ENCODE measurements at places on chromosomes 5 and 9. TPM values are rescaled to one million over a fixed set of nuclear protein-coding genes. Genes with fewer than 3 reads are reported as not detected.

DNA sequence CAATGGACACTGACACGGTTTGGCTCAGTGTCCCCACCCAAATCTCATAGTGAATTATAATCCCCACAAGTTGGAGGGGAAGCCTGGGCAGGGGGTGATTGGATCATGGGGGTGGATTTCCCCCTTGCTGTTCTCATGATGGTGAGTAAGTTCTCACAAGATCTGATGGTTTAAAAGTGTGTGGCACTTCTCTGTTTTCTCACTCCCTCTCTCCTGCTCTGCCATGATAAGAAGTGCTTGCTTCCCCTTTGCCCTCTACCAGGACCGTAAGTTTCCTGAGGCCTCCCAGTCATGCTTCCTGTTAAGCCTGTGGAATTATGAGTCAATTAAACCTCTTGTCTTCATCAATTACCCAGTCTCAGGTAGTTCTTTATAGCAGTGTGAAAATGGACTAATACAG lies 115.8 kb upstream of the KIF2A start:
- DNase-seq, result no peak

TRIM7 gene
- 0.83 TPM for total RNA-seq

DNA sequence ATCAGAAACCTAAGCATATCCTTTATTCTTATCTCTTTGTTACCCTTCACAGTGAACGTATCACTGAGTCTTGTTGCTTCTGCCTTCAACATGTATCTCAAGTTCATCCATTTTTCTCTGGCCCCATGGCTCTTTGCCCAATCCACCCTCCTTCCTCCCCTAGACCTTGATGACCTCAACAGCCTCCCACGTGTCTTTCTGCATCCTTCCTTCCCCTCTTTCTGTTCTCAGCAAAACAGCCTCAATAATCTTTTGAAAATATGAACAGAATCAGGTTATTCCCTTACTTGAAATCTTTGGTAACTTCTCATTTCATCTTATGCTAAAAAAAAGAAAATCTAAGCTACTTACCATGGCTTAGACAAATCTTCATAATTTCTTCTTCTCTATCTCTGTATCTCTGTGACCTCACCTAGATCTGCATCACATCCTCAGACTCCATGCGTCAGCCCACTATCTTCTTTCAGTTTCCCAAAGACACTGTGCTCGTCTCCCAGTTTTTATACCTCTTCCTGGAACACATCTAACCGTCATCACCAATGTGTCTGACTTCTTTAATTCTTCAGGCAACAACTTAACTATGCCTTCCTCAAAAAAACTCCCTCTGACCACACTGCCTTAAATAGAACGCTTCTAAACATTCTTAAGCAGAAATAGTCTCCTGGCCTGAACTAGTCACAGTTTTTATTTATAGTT lies 208.0 kb downstream of the PARP8 start:
- DNase-seq, result no peak

DNA sequence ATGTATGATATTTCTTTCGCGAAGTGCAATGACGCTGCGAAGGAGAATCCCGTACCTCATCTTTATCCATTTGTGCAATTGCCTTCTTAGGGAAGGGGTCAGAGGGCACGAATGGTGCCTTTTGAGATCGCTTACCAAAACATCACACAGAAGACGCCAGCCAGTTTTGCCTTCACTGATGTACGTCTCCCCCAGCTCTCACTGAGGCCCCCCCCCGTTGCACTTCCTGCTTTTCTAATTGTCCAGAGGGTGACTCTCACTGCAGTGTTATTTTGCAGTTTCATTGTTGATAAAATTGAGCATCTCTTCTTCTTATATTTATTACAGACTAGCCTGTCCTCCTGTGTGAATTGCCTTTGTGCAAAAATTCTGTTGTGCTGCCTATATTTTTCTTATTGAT lies 39.0 kb upstream of the CACNA1B start:
- DNase-seq, result no peak

DNA sequence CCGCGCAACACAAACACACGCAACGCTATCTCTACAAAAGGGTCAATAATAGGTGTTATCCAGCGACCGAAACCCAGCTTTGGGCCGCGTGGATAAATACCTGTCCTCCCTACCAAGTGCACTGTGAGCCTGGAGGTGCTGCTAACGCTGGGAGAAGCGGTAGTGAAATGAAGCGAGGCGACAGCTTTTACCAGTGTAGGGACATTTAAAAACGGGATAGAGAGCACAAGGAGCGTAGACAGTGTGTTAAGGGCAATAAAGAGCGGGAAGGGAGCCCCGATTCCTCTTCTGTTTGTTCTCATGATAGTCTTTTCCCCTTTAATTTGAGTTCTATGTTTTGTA lies 421 bp upstream of the DEPDC1B start:
- no peak for DNase-seq

Measured in IMR-90 (cell line).